ENCODE measurements at places on chromosomes 7 and 10.
A peak's percentile ranks its signal among the peaks of the same experiment; 100 is the strongest.

DNA sequence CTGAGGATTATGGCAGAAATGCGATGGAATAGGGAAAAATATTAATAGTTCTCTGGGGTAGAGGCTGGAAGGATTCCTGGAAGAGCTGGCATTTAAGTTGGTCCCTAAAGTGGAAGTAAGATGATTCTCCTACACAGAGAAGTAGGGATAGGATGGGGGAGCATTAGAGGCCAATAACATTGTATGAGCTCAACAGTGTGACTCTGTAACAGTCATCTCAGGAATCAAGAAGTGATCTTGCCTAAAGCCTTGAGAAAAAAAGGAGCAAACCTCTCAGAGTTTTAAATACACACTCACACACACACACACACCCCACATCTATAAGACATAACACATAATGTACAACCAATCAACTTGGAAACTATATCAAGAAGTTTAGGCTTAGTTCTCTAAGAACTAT lies 117.7 kb upstream of the CDK1 start:
- no peak for DNase-seq

GRCh38 chr10:109726473-109726872 lies 196.8 kb downstream of the XPNPEP1 start:
- no peak for DNase-seq

DNA sequence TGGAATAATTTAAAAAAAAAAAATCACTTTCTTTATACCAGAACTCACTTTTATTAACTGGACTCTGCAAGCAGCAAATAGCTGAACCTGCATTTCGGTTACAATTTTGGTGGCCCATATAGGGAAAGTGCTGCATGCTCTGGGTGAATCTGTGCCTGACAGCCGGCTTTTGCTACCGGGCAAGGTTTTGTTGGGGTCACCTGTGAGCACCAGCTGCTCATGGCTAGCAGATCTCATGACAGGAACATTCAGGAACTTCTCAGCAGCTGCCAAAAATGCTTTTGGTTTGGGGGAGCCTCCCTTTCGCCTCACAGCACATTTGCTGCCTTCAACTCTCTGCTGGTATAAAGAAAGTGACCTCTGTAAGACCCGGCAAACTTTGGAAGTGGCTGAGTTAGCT lies 13.2 kb upstream of the CREB3L2 start:
- DNase-seq, result no peak

DNA sequence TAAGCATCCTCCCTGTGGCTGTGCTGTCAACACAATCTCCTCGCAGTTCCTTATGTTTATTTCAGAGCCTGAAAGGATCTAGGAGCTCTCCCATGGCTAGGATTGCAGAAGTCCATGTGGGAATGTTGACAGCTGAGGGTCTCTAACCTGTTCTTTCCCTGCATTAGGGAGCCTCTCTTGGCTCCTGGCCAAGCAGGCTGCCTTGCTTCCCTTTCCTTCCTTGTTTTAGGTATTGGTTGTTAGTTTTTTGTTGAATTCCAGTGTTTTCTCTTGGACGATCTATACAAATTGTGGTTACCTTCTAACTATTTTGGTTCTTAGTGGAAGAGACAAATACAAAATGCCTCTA lies 171.8 kb downstream of the MLLT10 start:
- DNase-seq, result no peak

GRCh38 chr10:36109399-36110023 lies 467.4 kb upstream of the FZD8 start:
- no peak for DNase-seq

- DNase-seq, result no peak
Measured at GRCh38 chr10:5117026-5117425, 22.8 kb downstream of the AKR1C3 start.

- no peak for DNase-seq
Measured at GRCh38 chr10:69578508-69578991, 5.3 kb upstream of the NEUROG3 start.

GRCh38 chr7:38881947-38882684 lies 26.9 kb downstream of the VPS41 start:
- DNase-seq, result no peak

GRCh38 chr10:112951359-112952281 lies 1.6 kb downstream of the TCF7L2 start:
- DNase-seq, result peak; percentile 75

DNA sequence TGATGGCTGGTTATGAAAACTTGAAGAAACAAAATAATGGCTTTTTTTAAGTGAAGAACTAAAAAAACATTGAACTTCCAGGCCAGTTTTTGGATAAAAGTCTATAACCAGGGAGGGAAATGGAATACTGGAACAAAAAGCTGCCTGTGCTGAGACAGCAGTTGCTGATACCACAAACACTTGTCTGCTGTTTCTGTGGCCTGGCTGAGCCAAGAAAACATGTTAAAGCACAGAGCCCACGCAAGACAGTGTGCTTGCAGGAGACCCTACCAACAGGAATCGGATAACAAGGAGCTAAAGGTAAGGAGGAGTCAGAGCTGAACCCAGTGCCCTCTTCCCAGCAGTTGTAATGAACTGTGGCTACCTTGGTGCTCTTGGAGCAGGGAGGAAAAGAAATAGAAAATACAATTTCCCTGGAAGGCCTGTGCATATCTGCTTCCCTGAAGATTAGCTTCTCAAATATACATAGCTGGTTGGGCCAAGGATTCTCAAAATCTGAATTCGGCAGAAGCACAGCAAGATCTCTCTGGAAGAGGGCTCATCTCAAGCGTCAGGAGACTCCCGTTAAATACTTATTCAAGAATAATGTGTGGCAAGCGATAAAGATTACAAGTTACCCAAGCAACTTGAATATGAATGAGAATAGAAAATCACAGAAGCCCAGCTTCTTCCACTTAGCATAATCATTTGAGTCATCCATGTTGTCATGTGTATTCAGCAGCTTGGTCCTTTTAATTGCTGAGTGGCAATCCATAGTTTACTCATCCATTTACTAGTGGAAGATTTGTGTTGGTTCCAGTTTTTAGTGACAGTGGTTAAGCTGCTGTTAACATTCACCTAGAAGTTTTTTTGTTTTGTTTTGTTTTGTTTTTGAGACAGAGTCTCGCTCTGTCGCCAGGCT lies 87.6 kb downstream of the NOD1 start:
- no peak for DNase-seq

GRCh38 chr7:131861620-131862346 lies 305.4 kb upstream of the PODXL start:
- no peak for DNase-seq

DNA sequence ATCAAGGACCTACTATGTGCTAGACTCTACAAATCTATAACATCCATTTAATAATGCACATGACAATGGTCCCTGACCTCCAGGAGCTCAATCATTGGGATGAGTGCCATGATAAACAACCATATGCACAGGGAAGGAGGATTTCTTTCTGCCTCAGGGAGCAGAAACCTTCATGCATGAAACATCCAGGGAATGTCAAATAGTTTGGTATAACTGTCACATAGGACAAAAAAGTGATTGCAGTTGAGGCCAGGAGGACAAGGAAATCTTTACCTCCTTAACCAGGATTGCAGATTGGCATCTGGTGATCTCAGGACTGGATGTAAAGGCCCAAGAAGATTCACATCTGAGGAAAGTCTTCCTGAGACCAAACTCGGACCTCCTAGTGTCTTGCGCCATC lies 993.1 kb downstream of the KCNMA1 start:
- DNase-seq, result no peak

- DNase-seq, result no peak
Measured at GRCh38 chr10:56142092-56142728, 218.8 kb downstream of the ZWINT start.
